ENCODE measurements at places on chromosomes 7 and 10.

DNA sequence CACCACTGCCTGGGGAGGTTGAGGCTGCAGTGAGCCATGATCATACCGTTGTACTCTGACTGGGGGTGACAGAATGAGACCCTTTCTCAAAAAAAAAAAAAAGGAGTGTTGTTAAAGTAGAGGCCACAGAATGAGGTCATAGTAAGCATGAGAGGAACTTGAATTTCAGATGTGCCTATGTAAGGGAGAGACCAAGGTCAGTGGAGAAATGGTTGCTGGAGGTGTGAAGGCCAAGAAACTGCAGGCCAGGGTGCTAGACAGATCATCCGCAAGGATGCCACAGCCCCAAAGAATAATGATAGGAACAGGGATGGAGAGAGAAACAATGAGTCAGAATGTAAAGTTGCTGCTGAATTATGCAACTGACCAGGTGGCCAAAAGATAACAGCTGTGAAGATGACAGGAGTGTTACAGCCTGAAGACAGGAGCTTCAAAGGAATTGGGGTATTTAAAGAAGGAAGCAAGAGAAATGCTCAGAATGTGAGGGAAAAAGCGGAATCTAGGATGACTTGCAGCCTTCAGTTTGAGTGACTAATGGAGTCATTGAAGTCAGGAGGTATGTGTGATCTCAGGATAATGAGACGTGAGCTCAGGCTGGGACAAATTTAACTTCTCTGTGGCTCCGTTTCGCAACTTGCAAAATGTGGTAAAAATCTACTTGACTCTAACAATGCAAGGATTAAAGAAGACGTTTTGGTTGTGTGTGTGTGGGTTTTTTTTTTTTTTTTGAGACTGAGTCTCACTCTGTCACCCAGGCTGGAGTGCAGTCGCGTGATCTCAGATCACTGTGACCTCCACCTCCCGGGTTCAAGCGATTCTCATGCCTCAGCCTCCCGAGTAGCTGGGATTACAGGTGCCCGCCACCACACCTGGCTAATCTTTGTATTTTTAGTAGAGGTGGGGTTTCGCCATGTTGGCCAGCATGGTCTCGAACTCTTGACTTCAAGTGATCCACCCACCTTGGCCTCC, 22.2 kb downstream of the TYW1B start:
- DNase-seq = no peak

- no peak for DNase-seq
Observed at GRCh38 chr10:12566161-12567115, 217.1 kb downstream of the CAMK1D start.

DNA sequence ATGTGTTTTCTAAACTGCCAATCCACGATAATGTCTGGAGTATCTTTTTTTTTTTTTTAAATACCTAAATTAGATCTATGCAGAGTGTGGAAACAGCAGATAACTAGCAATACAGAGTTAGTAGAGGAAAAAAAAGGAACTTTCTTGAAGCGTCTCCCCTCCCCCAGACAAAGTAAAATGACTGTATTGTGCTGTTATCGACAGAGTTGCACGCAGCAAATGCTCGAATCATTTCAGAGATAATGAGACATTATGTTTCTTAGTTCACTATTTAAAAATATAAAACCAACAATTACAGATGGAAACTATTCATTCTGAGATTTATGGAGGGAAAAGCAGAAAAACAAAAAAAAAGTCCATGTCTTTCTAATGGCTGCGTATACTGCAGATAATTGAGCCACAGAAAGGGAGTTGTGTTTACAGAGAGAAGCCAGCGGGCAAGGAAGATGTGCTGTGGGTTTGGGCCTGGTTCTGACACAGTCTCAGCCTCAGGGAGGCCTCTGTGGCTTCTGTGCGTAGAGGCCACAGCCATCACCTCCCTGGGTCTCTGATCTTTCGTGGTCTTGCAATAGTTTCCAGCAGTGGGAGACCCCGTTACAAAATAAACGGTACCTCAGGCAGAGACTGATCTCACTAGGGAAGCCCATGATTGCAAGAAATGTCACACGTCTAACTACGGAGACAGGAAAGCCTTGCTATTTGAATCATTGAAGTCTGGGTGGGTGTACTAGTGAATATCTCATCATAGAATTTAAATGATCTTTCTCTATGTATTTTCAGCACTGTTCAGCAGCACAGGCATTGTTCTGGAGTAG, 19.1 kb upstream of the KLF6 start:
- DNase-seq = no peak

DNA sequence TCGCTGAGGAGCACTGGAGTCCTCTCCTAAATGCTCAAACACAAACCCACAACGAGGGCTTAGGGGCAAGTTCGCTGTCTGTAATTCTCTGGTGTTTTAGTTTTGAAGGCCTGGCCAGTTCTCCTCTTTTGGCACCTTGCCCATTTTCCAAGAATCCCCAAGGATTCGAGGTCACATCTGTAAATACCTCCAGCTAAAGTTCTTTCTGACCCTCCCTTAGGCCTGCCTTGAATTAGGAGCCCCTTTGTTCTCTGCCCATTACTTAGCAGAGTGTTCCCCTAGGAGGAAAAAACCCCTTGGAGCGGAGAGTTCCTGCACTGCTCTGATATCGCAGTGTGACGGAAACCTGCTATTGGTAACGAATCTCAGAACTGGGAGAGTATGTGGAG, 743 bp upstream of the PYROXD2 start:
- DNase-seq = no peak

DNA sequence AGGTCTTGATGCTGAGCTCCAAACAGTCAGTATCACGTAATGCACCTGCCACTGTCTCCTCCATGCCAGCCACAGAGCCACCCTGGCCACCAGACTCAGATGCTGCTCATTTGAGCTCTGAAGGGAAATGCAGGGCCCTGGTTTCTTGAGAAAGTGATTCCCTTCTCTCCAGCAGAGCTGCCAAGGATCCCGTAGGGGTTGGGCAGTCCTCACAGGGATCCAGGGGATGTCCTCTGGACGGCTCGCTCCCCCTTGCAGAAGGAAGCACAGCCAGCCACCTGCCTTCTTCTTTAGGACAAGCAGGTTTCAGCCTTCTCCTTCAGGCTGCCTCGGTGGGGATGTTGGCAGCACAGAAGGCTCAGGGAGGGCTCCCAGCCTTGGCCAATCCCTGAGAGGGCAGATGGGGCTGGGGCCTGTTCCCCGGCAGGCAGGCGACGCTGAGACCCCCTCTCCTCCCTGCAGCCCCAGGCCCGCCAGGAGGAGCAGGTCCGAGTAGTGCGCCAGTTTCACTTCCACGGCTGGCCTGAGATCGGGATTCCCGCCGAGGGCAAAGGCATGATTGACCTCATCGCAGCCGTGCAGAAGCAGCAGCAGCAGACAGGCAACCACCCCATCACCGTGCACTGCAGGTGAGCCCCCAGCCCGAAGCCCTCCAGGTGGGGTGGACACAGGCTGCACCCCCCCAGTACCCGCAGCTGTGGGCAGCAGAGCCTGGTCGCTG, 48.9 kb downstream of the MKI67 start:
- DNase-seq = no peak

DNA sequence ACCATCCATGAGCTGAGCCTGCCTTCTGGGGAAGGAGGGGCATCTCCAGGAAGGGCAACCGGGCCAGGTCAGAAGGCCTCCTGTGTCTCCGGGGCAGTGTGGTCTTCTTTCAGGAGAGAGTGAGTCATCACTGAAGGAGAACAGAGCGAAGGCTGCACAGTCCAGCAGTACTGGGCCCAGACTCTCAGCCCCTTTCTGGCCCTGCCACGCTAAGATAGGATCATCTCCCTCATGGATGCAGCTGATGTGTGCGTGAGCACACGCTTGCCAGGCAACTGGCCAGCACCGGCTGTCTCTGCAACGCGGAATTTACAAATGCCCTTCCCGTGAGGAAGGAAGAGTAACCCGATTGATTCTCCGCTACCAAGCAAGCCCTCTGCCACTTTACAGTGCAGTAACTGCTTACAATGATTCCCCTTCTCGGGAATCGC, 328.2 kb downstream of the TNS3 start:
- no peak for DNase-seq

GRCh38 chr7:101746314-101746713, 71.1 kb upstream of the CUX1 start:
- DNase-seq = no peak

- no peak for DNase-seq
Observed at GRCh38 chr10:113385021-113385999, 167.5 kb upstream of the HABP2 start.

GRCh38 chr10:101485207-101485606, 102.8 kb downstream of the POLL start:
- no peak for DNase-seq

DNA sequence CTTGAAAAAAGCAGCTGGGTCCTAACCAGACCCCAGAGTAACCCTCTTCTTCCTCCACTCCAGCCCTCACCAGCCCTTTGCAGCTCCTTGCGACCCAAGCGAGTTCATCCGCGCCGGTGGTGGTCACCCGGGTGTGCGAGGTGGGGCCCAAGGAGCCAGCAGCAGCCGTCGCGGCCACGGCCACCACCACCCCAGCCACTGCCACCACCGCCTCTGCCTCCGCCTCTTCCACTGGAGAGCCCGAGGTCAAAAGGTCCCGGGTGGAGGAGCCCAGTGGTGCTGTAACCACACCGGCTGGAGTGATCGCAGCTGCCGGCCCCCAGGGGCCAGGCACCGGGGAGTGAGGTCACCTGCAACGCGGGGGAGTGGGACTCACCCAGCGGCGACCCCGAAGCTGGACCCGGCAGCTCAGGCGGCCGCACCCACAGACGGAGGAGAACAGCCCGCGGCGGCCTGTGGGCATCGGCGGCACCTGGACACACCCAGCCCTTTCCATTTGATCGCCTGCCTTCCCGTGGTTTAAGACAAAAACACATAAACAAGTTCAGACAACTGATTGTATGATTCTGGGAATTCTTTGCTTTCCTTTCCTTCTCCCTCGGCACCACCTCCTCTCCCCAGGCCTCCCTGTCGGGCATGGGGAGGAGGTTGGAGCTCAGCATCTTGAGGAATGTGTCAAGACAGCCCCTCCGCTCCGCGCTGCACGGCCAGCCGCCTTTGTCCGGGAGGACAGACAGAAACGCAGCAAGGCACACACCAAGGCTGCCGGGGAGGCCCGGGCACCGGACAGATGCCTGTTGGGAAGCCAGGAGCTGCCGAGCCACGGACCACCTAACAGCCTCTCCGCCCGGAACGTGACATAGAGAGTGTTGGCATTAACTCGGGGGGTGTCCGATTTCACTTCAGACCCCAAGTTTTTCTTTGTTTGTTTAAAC, 13.0 kb upstream of the AP5Z1 start:
- no peak for DNase-seq

GRCh38 chr7:113179313-113179712, 61.0 kb upstream of the SMIM30 start:
- DNase-seq = no peak

GRCh38 chr7:41731493-41732435, 28.9 kb upstream of the INHBA start:
- no peak for DNase-seq

- no peak for DNase-seq
Observed at GRCh38 chr10:129968020-129968852, 4.2 kb upstream of the EBF3 start.

DNA sequence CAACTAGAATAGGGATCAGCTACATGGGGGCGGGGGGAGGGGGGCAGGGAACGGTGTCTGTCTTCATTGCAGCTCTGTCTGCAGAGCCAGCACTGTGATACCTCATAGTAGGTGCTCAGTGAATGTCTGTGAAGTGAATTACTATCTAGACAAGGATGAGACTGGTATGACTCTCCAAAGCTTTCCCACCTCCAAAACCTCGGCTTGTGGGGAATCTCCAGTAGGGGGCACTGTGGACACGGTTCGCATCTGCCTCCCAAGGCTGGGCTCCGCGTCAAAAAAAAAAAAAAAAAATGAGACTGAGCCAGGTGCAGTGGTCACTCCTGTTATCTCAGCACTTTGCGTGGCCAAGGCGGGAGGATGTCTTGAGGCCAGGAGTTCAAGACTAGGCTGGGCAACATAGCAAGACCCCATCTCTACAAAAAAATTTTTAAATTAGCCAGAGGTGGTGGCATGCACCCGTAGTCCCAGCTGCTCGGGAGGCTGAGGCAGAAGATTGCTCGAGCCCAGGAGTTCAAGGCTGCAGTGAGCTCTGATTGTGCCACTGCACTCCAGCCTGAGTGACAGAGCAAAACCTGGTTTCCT, 9.6 kb downstream of the TRIM56 start:
- DNase-seq = no peak

GRCh38 chr7:68266004-68266579, 1269.5 kb downstream of the TYW1 start:
- no peak for DNase-seq

GRCh38 chr7:36943591-36944435, 219.5 kb upstream of the AOAH start:
- DNase-seq = no peak

- no peak for DNase-seq
Observed at GRCh38 chr10:30619966-30620365, 9.6 kb downstream of the LYZL2 start.

- DNase-seq = no peak
Observed at GRCh38 chr10:44974628-44975430, 3.8 kb downstream of the DEPP1 start.

DNA sequence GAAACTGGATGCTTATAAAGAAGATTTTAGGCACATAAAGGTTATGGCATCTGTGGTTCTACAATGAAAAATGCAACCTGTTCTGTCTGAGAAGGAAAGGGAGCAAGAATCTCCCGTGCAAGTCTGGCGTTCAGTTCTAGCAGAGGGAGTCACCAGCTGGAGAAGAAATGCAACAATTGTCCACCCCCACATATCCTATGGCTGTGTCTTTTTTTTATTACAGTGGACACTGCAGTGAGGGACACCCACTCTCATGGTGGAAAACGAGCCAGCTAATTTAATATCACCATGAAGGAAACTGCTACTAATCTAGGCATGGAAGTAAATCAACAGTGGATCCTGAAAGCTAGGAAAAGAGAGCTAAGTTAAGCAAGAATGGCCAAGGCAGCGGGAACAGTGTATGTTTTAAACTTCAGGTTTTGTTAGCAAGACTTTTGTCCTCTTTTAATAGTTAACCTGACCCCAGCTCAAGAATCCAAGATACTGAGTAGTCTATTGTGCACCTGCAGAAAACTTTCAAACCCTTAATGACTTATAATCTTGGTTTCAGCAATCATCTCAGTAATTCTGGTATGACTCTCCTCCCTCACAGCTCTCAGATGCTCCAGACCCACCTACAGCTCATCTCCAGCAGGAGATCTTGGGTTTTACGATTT, 149.3 kb downstream of the FGFR2 start:
- DNase-seq = no peak

DNA sequence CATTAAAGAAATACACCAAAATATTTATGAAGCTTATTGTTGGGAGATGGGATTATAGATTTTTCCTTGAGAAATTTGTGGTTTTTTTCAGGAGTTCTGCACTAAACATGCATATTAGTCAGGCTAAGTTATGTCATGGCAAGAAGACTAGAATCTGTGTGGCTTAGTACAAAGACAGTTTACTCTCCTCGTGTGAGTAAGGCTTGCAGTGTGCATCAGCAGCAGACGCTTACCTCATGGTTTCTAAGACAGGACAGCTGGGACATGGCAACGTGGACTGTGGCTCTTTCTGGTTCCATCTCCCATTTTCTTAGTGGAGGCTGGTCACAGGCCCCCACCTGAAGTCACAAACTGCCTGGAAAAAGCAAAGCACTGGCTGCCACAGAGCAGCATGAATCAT, 429.6 kb upstream of the VSTM2A start:
- DNase-seq = no peak

- no peak for DNase-seq
Observed at GRCh38 chr7:82223580-82223979, 220.0 kb downstream of the CACNA2D1 start.

All from stimulated activated CD8-positive, alpha-beta memory T cell treated with anti-CD3 and anti-CD28 coated beads, Interleukin-4, amount 100 ng/mL, for 1 hour (primary cell).